T47D (cell line): ENCODE measurements at places on chromosomes 12 and 14.
A peak's percentile ranks its signal among the peaks of the same experiment; 100 is the strongest.

- DNase-seq: no peak
Measured at GRCh38 chr12:99067171-99067785, 422.2 kb downstream of the APAF1 start.

GRCh38 chr14:33879684-33880286 lies 71.1 kb downstream of the EGLN3 start:
- no peak for DNase-seq

GRCh38 chr12:65602253-65602609 lies 222.1 kb upstream of the HMGA2 start:
- DNase-seq: no peak

DNA sequence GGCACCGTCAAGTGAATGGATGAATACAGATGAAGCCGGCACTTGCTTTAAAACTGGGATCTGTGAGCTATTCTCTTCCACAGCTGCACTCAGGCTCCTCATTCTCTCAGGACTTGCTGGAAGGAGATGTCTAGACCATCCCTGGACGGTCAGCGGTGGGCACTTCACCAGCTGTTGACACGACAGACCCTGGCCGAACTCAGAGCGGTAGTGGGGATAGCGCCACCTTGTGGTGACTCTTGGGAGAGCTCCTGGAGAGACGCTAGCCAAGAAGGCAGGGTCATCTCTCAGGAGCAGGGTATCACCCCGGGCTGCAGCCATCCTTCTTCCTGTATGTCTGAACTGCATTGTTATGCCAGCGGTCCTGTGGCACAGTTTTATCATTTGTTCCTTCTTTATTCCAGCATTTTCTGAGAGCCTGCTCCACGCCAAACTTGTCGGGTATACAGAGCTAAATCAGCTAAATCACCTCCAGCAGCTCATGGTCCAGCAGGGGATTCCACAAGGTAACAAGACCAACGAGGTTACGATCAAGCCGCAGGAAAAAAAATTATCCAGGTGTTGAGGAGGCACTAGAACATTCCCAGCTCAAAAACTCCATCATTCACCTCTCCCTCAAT lies 10.0 kb downstream of the WNT1 start:
- DNase-seq: peak; percentile 81

DNA sequence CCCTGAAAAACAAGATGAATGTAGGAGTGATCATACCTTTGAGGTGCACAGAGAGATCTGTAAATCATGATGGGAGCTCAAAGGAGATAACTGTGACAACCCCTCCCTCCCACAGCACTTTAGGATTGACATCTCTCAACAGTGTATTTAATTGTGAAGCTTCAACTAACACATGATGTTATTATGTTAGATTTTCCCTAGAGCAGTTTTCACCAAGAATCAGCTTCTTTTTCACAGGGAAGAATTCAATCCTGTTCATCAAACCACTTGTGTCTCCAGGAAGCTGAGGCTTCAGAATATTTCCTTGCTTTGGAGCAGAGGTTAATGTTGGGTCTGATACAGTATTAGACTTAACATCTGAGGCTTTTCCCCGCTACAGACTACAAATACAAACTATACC lies 11.8 kb downstream of the RPS6KA5 start:
- no peak for DNase-seq

DNA sequence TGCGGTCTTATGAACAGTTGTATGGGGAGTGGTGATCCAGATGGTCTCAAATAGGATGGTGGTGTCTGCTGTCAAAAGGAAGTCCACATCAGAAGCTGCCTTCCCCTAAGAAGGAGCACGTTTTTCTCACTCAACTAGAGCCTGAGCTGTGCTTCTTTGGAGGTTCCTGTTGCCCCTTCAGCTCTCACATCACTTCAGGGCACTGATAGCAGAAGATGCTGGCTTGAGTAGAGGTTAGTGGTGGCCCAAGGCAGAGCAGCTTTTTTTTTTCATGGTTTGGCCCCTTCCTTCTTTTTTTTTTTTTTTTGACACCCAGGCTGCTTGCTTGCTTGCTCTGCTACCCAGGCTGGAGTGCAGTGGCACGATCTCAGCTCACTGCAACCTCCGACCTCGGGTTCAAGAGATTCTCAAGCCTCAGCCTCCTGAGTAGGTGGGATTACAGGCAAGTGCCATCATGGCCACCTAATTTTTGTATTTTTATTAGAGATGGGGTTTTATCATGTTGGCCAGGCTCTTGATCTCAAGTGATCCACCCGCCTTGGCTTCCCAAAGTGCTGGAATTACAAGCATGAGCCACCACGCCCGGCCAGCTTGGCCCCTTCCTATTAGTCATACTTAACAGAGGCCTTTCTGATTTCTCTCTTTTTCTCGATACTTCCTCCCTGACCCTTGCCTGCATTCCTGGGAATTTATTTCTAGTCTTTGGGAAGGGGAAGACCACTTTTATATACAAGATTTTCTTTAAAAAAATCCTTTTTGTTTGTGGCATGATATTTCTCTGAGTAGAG lies 31.6 kb downstream of the KLRD1 start:
- DNase-seq: no peak

GRCh38 chr14:26525085-26525484 lies 72.7 kb downstream of the NOVA1 start:
- no peak for DNase-seq

DNA sequence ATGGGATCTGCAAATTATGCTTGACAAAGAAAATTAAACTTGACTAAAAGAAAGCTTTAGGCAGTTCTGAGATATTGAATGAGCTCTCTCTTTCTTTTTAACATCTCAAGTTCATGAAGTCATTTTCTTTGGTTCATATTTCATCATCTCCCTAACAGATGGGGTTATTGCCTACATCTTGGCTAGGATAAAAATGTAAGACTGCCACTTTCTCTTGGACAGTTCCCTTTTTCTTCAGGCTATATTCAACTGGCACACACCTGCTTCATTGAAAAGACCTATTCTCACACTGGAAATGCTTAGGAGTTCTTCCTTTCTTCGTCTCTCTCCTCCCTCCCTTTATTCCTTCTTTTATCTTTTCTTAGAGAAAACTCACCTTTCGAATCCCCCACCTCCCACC lies 355.9 kb upstream of the SEL1L start:
- no peak for DNase-seq

- peak; percentile 92 for DNase-seq
Measured at GRCh38 chr12:124992874-124993625, 395 bp upstream of the BRI3BP start.

DNA sequence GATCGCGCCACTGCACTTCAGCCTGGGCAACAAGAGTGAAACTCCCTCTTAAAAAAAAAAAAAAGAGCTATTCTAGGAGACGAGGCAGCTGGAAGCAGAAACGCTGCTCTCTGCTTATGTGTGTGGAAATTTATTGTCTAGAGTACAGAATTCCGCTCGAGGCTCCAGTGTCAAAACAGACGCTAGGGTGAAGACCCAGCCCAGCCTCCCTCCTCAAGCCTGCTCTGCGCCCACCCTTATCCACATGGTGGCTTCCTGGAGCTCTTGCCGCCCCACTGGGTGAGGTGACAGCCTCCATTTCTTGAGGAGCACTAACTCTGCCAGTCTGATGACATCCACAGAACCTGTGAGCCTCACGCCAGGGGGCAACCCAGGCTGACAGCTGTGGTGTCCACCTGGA lies 49.5 kb upstream of the DLK1 start:
- no peak for DNase-seq

DNA sequence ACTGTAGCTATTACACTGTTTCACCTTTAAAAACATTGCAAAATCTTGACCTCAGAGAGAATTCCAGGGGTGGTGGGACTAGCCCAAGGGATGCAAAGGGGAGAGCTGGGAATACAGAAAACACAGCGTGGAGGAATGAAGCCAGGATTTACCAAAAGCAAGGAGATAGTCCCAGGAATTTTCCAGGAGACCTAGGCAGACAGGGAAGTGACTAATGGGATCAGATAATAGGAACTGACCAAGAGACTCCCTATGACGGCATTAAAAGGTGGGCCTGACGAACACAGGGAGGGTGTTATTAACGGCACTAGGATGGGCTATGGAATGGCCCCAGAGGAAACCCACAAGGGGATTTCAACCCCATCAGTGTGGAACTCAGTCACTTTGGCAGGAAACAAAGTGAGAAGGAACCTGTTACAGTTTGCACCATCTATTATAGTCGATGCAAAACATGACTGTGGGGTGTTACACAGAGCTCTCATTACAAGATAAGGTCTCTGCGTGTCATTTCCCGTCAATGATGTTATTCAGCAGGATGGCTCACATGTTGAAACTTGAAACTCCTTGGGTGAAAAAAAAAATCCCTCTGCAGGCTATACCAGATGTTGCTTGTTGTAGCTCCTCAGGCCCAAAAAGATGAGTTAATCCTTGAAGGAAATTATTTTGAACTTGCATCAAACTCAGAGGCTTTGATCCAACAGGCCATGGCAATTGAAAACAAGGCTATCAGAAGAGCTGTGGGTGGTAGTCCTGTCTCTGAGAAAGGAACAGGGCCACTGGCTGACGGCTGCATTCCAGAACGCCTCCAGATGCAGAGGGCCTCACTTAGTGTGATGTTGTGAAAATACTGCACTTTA lies 58.7 kb downstream of the DRAM1 start:
- no peak for DNase-seq

DNA sequence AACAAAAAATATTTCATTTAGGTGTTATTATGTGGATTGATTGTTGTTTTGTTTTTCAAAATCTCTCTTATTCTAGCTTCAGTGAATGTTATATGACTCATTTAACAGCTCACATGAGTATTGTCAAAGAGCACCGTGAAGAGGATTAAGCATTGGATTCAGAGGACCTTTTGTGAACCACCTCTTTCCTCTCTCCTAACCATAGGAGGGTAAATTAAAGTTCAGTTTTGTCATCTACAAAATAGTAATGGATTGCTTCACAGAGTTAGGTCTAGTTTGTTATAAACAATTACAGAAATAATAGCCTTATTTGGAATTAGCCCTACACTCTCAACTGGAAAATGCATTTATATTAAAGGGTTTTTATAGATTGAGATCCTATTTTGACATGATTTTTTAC lies 962 bp upstream of the KERA start:
- no peak for DNase-seq

- no peak for DNase-seq
Measured at GRCh38 chr14:20798318-20798717, 4.3 kb downstream of the RNASE1 start.

- no peak for DNase-seq
Measured at GRCh38 chr12:56679883-56680575, 8.1 kb downstream of the PTGES3 start.

GRCh38 chr14:61452452-61452851 lies 131.1 kb downstream of the PRKCH start:
- no peak for DNase-seq

GRCh38 chr12:110916295-110916875 lies 4.0 kb downstream of the MYL2 start:
- no peak for DNase-seq

DNA sequence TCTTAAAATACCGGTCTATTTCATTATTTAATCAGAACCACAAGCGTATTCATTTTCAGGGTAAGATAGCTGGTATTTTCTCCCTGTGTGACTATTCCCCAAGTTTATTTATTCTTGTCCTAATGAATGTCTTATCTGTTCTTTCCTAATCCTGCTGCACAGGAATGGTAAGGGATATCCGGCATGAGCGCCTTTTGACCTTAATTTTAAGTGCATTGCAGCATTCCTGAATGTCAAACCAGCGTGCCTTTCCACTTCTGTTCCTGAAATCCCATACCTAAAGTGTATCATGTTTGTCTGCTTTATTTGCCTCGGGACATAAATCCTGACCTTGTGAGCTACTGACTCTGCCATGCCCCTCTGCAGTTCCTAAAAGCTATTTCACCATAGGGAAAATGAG lies 1713.2 kb upstream of the FLRT2 start:
- peak; percentile 66 for DNase-seq

GRCh38 chr14:75718199-75718598 lies 57.2 kb downstream of the TTLL5 start:
- DNase-seq: no peak

- no peak for DNase-seq
Measured at GRCh38 chr14:69640931-69641330, 29.5 kb downstream of the SUSD6 start.

DNA sequence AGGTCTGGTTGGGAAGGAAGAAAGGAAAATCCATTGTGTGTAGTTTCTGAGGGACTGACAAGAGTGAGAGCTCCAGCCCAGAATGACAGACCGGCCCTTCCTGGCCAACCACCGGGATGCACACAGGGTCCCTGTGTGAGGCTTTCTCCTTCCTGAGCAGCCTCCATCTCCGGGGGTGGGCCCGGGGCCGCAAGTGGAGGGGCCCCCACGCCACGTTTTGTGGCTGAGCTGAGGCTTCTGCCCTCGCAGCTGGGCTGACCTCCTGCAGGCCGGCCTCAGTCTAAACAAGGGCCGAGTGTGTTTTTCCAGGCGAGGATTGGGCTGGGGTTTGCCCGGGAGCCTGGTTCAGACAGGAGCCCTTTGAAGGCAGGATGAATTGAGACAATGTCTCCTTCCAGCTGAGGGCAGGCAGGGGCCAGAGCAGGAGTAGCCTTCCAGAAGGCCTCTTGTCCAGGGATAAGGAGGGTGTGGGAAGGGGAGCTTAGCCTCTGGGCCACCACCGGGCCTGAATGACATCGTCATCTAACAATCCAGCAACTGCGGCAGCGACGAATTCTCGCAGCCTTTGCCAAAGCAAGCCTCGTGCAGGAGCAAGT lies 96.5 kb upstream of the NCOR2 start:
- no peak for DNase-seq

GRCh38 chr12:11758510-11759493 lies 109.3 kb downstream of the ETV6 start:
- no peak for DNase-seq

GRCh38 chr14:99064262-99064954 lies 207.6 kb downstream of the BCL11B start:
- DNase-seq: no peak

- no peak for DNase-seq
Measured at GRCh38 chr12:74890237-74890599, 319.4 kb downstream of the KCNC2 start.

DNA sequence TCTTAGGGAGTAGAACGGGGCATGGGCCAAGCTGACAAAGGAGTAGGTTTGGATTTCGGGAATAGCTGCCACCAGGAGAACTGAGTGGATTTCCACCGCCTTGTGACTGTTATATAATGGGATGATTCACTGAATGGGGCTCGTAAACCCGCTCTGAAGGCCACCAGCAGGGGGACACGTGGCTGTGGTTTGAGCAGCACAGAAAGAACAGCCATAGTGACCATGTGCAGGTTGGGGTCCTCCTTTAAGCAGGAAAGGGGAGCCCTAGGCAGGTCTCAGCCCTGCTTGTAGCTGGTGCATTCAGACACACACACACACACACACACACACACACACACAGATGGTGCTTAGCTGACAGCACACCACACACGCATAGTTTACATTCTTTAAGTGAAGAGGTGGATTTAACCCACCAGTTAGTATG lies 8.6 kb upstream of the ASB2 start:
- peak; percentile 68 for DNase-seq

DNA sequence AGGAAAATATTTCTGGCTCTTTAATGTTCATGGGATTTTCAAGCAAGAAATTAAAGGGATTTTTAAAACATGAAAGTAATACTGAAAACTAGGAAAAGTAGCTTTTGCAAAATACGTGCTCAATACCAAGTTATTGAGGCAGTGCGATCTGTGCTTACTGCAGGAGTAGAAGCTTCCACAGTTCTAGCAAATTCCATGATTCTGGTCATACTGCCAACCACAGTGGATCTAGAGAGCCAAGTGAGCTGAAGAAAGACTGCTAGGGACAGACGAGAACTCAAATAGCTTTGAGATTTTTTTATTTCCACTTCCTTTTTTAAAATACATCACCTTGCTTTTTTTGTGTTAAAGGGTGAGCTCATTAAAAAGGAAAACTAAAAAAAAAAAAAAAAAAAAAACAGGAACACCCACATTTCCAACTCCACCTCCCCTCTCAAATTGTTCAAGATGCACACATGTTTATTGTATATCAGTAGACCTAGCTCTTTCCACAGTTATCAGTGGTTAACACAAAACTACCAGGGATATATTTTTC lies 26.2 kb downstream of the EGLN3 start:
- no peak for DNase-seq

GRCh38 chr12:14135996-14136395 lies 154.6 kb upstream of the GRIN2B start:
- no peak for DNase-seq
